ENCODE measurements at places on chromosomes 1 and 21.

- DNase-seq, result peak; percentile 53
These were observed 61.7 kb downstream of the FCRL5 start for GRCh38 chr1:157490467-157491165.

- no peak for DNase-seq
These were observed 443.4 kb upstream of the C1orf87 start for GRCh38 chr1:60516996-60517395.

DNA sequence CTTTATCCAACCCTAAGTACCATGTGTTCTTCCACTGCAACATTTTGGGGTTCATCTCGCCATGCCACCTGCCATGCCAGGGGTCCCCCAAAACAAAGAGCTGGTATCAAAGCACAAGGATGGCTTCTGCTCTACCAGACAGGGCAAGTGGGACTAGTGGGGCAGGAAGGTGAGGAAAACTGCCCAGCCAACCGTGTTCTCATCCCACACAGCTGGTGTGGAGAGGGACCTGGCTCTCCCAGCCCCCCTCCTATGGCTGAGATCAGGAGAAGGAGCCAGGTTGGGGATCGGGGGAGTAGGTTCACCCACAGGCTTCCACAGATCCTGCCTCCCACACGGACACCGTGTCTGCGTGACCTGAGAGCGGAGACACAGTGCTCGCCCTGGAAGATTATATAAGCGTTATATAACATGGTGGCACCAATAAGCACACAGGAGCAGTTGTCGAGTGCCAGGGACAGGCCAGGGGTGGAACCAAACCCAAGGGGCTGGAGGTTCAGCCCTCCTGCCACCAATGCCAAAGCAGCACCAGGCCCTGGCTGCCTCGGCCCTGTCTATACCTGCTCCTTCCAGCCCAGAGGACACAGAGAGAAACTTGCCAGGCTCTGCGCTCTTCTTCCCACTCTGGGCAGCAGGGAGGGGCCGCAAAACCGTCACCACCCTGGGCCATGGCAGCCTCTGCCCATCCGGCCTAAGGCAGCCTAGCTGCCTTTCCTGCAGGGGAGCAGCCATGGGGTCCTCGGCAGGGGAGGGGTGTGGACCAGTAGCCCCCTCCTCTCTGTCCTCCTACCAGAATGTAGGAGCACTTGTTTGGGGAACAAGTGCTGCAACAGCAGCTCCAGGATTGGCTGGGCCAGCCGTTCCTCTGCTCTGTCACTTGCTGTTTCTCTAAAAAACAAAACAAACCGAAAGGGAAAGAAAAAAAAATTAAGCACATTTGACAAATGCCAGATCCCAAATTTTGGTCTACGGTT, 43.5 kb downstream of the CD34 start:
- peak; percentile 91 for DNase-seq

DNA sequence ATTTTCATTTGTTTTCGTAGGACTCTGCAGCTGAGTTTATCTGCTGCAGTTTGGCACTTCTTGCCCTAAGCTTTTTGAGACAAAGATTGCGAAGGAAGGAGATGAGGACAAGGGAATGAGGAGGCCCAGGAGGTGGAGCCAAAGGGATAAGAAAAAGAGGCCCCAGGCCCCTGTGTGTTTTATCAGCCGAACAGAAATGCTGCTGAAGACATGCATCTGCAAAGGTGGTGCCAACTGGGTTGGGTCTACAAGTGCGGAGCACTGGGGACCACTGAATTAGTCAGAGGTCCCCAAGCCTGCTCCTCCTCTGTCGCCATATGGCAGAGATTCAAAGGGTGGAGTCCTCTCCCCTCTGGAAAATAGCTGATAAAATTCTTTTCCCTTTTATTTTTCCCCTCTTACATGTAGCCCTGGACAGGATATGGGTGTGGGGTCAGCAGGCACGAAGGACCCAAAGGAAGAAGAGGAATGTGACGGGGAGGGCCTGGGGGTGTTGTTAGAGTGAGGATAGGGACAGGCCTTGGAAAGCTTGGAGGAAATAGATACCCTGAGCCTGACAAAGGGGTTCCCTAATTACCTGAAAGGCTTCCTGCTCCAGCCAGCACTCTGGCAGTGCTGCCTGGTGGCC, 2.7 kb downstream of the CD34 start:
- no peak for DNase-seq

- DNase-seq, result no peak
These were observed 266.2 kb downstream of the RGS7 start for GRCh38 chr1:241090798-241091197.

DNA sequence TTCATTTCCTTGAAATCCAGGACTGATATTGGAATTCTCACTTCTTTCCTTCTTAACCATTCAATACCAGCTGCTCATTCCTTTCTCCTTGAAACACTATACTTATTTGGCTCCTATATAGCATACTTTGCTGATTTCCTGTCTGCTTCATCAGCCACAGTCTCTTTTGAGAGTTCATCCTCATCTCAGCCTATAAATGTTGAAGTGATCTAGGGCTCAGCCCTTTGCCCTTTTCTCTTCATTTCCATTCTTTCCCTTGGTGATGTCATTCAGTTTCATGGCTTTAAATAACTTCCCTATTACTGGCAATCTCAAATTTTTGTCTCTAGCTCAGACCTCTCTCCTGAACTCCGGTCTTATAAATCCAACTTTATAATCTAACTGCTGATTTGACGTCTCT, 24.1 kb upstream of the RABGAP1L start:
- no peak for DNase-seq

- no peak for DNase-seq
These were observed 6.6 kb upstream of the TRAF3IP3 start for GRCh38 chr1:209749205-209749604.

DNA sequence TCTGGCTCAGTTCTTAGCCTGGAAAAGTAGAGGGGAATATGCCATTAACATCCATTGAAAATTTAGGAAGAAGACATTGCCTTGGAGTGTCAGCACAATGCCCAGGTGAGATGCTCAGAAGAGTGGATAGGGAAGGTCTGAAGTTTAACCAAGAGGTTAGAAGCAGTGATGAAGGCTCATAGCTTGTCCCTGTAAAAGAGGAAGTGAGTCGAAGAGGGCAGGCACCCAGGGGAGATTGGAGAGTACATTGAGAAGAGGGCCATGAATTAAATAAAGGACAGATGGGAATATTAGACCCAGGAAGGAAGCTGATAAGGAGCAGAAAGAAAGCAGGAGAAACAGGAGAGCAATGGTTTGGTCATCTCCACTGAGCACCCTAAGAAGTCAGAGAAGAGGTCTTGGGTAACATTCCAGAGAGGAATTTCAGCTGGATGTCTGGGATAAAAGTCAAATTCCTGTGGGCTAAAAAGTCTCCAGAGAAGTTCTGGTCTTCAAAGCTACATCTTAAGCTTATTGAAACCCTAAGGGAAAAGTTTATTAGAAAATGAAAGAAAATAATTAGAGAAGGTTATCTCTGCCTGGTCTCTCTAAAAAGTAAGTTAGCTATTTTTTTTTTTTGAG, 17.3 kb downstream of the C8B start:
- DNase-seq, result no peak

DNA sequence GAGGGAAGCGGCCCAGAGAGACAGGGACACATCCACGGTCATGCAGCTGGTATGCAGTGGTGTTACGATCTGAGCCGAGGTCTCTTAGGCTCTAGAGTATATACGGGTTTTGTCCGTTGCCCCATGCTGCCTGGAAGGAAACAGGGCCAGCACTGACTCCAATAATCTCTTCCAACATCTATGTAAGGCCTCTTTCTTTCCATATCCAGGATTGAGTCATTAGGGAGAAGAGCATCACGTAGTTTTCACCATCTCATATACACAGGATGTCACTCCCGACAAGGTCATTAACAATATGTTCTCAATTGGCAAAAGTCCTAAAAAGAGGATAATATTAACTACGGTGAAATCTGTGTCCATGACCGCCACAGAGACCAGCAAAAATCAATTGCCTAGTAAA, 4.4 kb downstream of the C8B start:
- DNase-seq, result no peak

GRCh38 chr1:93056214-93056613, 22.9 kb upstream of the MTF2 start:
- DNase-seq, result no peak

DNA sequence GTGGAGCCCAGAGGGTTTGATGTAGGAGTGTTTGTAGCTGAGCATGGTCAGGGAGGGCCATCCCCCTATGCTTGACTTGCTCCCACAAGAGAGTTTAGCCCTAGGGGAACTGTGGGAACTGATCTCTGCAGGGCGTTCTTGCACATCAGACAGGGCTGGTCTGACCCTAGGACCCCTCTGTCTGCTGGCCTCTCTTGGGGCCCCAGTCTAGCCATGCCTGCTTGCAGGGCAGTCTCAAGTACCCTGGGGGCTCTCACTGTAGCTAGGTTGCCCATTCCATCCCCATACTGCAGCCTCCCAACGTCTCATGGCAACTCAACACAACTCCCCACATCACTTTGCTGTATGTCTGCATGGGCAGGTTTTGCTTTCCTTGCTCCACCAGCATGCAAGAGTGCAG, 1250.7 kb upstream of the B3GALT2 start:
- DNase-seq, result no peak

- no peak for DNase-seq
These were observed 15.3 kb downstream of the TOMM20 start for GRCh38 chr1:235113183-235113917.

DNA sequence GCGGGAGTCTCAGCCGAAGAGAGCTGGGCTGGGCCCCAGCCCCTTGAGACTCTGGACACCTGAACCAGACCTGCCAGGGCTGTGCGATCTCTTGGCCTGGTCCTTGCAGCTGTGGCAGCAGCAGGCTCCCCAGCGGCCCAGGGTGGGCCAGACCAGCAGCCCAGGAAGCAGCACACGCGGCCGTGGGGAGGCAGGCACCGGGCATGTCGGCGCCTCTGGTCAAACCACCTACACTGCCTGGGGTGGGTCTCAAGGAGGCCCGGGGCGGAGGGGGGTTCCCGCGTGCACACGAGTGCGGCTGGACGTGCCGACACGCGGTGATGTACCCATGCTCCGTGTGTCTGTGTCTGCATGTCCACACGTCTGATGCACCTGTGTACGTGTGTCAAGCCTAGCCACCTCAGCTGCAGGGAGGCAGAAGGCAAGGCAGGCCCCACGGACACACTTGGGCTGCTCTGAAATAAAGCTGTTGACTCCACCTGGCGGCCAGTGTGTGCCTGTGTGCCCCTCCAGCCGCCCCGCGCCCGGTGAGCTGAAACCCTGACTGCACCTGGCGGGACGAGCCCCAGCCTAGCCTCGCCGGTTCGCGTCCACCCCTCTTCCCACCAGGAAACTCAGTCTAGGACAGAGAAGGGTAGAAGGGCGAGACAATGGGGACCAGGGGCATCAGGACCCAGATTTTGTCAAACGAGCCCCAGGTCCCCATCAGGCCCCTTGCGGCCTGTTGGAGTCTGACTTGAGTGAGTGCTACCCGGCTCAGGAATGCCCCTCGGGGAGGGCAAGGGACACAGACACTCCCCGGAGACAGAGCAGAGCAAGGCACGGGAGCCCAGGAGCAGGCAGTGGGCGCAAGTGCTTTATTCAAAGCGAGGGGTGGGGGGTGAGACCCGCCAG, 11.6 kb downstream of the SCNN1D start:
- DNase-seq, result peak; percentile 94

GRCh38 chr1:115564201-115564600, 77.6 kb upstream of the VANGL1 start:
- no peak for DNase-seq

- no peak for DNase-seq
These were observed 27.2 kb upstream of the TSPEAR start for GRCh38 chr21:44738621-44739020.

DNA sequence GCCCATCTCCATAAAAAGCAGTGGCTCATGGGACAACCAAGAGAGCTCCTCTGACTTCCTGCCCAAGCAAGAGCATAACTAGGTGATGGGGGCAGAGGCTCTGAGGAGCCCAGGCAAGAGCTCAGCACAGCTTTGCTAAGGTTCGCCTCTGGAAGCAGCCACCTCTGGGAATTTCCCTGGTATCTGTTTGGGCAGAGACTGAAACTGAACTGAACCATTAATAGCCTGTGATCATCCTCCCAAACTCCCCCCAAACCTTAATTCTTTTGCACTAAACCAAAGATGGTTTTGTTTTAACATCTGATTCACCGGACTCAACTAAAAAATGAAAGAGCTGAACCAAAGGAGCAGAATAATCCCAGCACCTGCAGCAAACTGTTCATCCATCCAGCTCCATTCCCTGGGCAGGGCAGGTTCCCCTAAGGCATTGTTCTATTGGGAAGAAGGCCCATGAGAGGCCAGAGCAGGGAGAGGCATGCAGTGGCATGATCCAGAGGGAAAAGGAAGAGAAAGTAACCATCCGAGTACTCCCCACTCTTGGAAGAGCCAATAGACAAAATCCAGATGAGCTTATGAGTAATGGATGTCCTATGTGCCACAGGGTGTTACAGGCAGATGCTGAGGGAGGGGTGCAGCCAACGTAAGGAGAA, 77.8 kb upstream of the KAZN start:
- no peak for DNase-seq

GRCh38 chr1:234686035-234686434, 76.1 kb upstream of the IRF2BP2 start:
- no peak for DNase-seq

DNA sequence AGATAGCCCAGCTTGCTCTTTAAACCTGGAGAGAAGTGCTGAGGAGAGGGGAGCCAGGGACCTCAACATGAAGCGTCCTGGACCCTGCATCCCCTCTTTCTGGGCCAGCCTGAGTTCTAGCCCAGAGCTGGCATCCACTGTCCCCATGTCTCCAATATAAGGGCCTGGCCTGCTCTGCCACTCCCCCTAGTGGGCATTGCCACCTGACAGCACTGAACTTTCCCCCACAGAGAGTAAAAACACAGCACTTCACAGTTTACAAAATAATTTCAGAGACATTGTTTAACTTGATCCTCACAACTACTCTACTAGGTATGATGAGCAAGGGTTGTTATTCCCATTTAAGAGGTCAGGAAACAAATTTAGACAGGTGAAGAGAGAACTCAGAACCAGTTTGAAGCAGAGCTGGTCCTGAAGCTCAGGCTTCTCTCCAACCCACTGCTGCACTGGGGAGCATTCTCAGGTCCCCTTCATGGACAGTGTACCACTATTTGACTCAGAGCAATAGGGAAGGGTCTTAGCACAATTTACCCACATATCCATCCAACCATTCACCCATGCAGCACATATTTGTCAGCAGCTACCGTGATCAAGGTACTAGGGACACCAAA, 151.2 kb downstream of the DMRTA2 start:
- peak; percentile 59 for DNase-seq

DNA sequence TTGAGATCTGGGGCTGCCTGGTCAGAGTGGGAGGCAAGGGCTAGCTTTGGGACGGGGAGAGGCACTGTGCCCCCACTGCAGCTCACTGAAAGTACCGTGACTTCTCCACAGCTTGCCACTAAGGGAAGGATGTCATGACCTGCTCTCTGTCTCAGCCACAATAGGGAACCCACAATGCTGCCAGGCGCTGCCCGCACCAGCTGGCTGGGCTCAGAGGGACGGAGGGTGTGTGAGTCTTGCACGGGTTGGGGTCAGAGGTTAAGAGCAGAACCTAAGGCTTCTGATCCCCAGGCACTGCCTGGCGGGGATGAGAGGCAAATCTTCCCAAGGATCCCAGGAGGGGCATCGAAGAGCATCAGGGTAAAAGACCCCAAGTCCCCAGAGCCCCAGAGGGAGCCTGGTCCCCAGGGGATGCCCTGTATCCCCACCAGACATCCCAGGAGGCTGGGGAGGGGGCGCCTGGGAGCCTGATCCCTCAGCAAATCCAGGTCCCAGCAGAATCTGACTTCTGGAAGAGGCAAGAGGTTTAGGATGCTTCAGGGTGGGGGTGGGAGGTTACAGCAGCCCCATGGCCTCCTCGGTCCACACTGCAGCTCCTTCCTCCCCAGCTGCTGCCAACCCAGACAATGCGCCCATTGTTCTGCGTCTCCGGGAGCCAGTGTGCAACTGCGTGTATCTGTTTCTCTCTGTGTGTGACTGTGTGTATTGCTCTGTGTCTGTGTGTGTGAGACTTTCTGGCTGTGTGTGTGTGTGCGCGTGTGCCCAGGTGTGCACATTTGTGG, 2.0 kb upstream of the MARCKSL1 start:
- peak; percentile 98 for DNase-seq

- no peak for DNase-seq
These were observed 101.3 kb upstream of the ZBTB40 start for GRCh38 chr1:22350171-22350923.

Measured in posterior cingulate gyrus (tissue), 11 donors.